ENCODE measurements at places on chromosomes 7 and 10.

- no peak for DNase-seq
Observed at GRCh38 chr7:34672430-34672829, 14.4 kb downstream of the NPSR1 start.

GRCh38 chr10:1561731-1562337 is 175.5 kb downstream of the ADARB2 start:
- DNase-seq, result no peak

- no peak for DNase-seq
Observed at GRCh38 chr7:91569728-91570457, 305.7 kb downstream of the FZD1 start.

DNA sequence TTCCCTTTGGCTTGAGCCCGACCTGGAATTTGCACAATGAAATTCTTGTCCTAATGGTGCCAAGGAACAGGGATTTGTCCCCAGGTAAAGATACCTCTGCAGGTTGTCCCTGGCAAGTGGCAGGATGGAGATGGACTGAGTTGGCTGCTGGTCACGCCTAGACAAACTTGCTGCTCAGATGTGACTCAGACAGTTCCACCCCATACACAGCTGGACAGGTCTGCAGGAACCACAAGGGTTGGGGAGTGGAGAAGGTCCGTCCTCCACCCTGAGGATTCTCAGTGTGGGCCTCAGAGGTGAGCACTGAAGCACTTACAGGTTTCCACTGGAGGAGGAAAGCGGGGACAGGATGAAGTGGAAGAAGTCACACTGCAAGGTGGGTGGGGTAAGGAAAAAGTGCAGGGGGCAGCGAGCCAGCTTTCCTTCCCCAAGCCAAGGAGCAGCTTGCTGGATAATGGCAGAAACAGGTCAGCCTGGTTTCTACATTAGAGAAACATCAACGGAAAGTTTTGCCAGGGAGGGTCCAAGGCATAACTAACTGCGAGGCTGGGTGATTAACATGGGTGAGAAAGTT is 20.5 kb downstream of the ITPRIP start:
- no peak for DNase-seq

DNA sequence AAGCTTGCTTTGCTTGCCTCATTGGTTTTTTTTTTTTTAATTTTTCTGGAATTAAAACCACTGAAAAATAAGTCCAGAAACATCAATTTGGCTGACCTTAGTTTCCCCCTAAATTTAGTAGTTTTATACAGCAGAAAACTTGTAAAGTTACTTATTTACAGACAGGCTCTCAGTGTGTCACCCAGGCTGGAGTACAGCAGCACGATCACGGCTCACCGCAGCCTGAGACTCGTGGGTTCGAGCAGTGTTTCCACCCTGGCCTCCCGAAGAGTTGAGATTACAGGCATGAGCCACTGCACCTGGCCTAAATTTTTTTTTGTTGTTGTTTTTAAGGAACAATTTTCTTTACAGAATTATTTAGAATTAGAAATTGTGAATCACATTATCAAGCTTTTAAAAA is 250.5 kb downstream of the SDK1 start:
- no peak for DNase-seq

- DNase-seq, result no peak
Observed at GRCh38 chr10:30047430-30047829, 12.0 kb downstream of the JCAD start.

- DNase-seq, result no peak
Observed at GRCh38 chr7:80324032-80324431, 187.8 kb downstream of the GNAT3 start.

GRCh38 chr7:39360766-39361165 is 205.4 kb upstream of the YAE1 start:
- no peak for DNase-seq

- DNase-seq, result no peak
Observed at GRCh38 chr7:125661677-125662076, 732.1 kb upstream of the POT1 start.

DNA sequence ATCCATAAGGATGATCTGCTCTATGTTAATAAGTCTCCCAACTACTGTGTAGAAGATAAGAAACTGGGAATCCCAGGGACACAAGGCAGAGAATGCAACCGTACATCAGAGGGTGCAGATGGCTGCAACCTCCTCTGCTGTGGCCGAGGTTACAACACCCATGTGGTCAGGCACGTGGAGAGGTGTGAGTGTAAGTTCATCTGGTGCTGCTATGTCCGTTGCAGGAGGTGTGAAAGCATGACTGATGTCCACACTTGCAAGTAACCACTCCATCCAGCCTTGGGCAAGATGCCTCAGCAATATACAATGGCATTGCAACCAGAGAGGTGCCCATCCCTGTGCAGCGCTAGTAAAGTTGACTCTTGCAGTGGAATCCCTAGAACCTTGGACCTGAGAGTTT is 10.3 kb downstream of the WNT16 start:
- DNase-seq, result no peak
